ENCODE measurements at places on chromosomes 16 and 17. TPM values are rescaled to one million over a fixed set of nuclear protein-coding genes. Genes with fewer than 3 reads are reported as not detected.

- no peak for DNase-seq
Observed at GRCh38 chr17:6554871-6555330, 1.5 kb downstream of the PITPNM3 start.

DNA sequence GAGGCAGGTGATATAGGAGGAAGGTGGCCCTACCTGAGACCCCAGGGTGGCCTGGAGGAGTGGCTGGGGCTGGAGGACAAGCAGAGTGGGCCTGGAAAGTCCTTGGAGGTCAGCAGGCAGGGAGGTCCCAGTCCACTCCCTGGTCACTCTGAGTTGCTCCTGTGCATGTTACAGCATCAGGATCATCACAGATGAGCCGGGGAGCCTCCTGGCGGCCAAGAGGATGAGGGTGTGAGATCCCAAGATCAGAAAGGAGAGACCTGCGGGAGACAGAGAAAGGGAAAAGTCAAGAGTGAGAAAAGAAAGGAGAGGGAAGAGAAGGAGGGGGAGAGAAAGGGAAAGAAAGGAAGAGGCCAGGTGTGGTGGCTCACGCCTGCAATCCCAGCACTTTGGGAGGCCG, 71.7 kb downstream of the MRM1 start:
- DNase-seq, result no peak

DNA sequence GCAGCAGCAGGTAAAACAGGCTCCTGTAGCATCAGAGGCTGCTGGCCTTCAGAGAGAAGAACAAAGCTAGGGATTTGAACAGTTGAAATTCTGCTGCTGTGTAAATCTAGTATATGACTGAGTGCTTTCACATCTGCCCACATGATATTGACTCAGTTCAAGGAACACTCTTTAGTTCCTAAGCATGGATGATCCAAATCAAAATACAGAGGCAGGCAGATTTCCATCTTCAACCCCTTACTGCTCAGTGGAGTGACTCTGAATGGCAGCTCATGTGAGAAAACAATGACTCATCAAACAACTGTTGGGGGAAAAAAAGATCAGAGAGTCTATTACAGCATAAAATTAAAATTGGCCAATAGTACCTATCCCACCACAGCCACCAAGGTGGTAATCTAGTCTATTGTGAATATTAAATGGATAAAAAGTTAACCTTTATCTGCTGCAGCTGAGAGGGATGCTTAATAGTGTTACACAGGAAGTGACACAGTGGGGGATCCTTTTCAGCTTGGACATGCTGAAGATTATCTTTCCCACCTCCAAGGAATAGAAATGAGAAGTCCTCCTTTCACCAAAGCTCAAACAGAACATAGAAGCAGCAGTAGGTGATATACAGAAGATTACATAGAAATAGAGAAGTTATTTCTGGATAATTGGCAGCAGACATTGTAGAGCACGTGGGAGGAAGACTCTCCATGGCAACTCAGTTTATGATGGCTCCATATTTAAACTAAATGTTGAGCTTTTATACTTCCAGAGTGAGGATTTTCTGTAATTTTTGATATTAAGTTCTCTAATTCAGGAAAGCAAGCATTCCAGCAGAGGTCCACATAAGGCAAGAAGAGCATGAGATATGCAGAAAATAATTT, 239.7 kb upstream of the ERCC4 start:
- no peak for DNase-seq

GRCh38 chr17:30188211-30188939, 47.1 kb downstream of the SLC6A4 start:
- DNase-seq, result no peak

DNA sequence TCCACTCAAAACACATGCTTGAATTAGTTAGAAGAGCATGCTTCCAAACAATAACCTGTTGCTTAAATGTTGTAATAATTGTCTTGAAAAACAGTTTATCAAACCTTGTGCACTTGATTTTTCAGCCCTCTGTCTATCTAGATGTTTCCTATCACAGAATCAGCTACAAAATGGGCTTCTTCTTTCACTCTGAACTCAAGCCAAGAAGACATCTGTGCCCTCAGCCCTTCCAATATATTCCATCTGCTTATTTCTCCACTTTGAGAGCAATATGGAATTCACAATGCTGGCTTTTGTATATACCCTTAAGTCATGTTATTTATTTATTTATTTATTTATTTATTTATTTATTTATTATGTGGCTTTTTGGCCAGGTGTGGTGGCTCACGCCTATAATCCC, 234.2 kb downstream of the TOX3 start:
- no peak for DNase-seq

DNA sequence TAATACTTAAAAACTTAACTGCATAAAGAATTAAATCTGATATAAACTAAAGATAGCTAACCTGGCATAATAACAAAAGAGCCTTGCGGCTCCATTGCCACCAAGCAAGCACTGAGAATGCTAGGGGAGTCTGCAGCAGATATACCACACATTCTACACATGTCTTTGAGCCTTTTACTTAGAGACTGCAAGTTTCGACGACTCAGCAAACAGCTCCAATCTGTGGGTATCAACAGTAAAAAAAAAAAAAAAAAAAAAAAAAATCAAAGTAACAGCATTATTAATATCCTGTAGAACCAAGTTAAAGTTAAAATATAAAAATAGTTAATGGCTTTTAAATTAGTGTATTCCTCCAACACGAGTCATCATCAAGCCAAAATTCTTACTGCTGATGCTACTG, 27.8 kb upstream of the INTS2 start:
- DNase-seq, result no peak

Gene CARD14
- total RNA-seq, result 0.29 TPM

Gene AATK
- 14.2 TPM for total RNA-seq

Measured in mucosa of gallbladder (tissue), 1 donor.